Stimulated activated CD4-positive, alpha-beta T cell treated with anti-CD3 and anti-CD28 coated beads, TNF-alpha, amount 100 ng/mL, for 48 hours (primary cell): ENCODE measurements at places on chromosomes 6 and 20.

DNA sequence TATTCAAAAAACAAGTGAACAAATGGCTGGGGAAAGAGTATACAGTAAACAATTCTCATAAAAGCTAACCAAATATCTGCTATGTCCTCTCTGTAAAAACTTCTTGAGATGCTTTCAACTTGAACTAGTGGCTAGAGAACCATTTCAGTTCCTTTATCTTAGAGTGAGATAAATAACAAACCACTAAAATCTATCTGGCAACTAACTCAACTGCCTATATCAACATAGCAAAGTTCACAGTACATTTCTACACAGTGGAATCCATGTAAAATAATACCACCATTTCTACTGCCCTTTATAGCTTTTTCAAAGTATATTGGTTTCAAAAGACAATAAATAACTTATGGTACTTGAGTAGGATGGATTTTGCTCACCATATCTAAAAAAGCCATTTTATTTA lies 95.1 kb downstream of the MMS22L start:
- DNase-seq: no peak

DNA sequence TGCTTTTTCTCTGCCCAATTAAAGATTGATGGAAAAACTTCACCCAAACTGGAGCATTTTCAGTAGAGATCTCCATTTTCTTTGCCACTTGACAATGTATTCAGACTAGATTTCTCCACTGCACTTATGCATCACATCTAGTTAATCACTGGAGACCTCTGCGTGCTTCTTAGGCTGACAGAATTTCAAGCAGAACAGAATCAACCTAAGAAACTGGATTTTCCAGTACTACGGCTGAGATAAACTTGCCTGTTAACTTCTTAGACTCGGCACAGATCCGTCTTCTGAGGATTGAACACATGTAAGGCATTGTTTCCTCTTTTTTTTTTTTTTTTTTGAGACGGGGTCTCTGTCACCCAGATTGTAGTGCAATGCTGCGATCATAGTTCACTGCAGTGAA lies 139.2 kb downstream of the LRRC1 start:
- DNase-seq: no peak

DNA sequence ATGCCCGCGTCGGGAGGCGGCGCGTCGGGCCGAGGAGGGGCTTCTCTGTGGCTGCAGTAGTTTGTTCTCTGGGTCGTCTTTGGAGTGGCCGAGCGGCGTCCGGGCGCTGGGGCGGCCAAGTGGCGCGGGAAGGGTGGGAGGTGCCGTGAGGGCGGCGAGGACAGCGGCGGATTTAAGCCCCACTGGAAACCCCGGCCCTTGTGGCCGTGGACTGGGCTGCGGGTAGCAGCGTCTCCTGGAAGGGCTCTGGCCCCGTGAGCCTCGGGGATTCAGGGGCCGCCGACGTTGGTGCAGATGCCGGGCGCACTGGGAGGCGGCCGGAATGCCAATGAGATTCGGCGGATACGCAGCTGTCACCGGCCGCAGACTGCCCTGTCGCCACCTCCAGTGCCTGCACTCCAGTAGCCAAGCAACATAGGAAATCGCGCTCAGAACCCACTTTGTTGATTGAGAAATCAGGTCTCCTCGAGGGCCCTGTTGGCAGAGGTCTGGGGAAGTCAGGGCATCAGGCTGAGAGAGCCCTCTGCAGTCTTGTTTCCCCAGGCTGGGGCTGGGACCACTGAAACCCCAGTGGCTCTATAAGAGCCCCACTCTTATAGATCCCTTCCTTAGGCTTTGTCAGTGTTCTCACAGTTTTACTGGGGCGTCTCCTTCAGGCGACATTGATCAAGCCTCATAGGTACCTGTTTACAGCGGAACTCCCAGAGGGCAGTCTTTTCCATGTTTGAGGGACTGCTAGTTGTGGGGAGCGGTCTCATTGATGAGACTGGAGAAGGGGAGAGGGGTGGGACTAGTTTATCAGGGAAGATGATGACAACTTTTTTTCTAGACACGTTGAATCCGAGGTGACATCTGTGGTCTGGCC lies 642 bp downstream of the GZF1 start:
- no peak for DNase-seq

- no peak for DNase-seq
These were observed 109.0 kb downstream of the RALGAPA2 start for GRCh38 chr20:20603339-20603990.

DNA sequence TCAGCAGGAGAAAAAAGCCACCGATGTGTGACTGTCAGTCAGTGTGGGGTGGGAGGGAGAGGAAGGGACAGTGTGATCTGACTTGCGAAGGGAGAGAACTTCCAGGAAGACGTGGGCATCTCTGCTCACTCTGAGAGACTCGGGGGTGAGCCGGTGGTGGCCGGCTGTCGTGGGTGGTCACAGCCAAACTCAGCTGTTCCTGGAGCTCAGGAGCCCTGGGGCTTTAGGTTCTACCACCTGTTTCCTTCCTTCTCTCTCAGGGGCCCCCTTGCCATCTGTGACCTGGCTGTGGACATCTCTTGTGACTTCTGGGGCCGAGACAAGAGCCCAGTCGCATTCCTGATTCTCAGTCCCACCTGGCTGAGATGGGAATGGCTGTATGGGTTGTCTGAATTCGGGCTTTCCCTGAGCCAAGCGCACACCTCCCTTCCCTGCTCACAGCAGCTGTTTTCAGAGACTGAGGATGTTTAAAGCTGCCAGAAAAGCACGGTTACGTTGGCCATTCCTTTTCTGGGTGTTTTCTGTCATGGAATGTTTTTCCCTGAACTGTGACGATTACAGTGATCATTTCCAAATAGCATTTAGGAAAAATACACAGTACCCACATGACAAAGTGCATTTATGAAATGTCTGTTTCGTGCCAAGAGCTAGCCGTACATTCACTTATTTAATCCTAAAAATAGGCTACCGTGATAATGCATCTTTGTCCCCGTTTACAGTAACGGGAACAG lies 36.5 kb downstream of the SYNJ2 start:
- no peak for DNase-seq
